Uterine smooth muscle cell (primary cell): ENCODE measurements at places on chromosomes 6 and 20. TPM values are rescaled to one million over a fixed set of nuclear protein-coding genes. Genes with fewer than 3 reads are reported as not detected.

RHAG gene
- total RNA-seq: not detected in 2 replicates

MLN gene
- not detected in 2 replicates for total RNA-seq

C6orf163 gene
- total RNA-seq: 1.00 and 2.1 TPM in 2 replicates

PHIP gene
- total RNA-seq: 28.2 and 32.2 TPM in 2 replicates

SLC17A1 gene
- total RNA-seq: not detected in 2 replicates
